ENCODE measurements at places on chromosomes 1 and 21.

GRCh38 chr21:33244779-33245105 is 15.0 kb downstream of the IFNAR2 start:
- DNase-seq = no peak

- DNase-seq = no peak
Observed at GRCh38 chr1:39230261-39231190, 26.0 kb downstream of the MACF1 start.

DNA sequence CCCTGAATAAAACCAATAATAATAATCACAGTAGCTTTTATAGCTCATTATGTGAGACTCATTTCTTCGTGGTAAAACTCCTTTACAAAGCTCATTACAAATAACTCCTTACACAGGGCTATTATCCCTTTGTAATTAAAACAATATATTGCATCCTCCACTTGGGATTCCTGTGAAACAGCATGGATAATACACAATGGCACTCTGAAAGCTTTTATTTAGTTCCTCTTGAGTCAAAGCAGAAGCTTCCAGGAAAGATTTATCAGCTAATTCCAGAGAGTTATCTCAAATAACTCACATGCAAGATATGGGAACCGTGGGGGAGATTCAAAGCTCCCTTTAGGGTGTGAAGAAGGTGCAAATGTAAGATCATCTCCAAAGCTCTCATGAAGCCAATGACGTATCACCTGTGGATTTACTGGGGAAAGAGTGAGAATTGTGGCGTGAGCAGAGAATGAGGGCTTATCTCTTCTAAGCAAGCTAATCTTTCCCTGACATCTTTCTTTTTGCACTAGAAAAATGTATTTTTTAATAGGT is 60.4 kb upstream of the GJA5 start:
- DNase-seq = no peak

- DNase-seq = no peak
Observed at GRCh38 chr1:8152731-8153702, 126.9 kb upstream of the ERRFI1 start.

DNA sequence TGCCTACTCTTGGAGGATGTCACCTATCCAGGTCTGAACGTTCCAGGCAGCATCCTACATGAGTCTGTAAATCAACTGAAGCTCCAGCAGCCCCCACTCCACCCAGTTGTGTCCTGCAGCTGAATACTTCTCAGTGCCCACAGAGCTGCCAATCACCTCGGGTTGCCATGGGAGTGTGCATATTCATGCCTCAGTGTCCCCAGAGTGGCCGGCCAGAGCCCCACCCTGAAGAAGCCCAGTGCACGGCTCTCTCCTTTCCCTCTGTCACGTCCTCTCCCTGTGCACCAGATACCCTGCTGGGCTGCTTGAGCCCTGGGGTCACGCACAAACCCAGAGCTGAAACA is 16.1 kb upstream of the GSTM4 start:
- no peak for DNase-seq
